ENCODE measurements at places on chromosomes 5 and 9.
A peak's percentile ranks its signal among the peaks of the same experiment; 100 is the strongest.

GRCh38 chr9:3045153-3045552 is 201.3 kb upstream of the PUM3 start:
- DNase-seq = no peak

- no peak for DNase-seq
Observed at GRCh38 chr5:128536254-128537220, 1.5 kb downstream of the FBN2 start.

- DNase-seq = no peak
Observed at GRCh38 chr9:131008909-131009618, at the start of gene LAMC3. Gene LAMC3, plus strand, starts transcription at chr9:131009174. Its CDS starts 41 bp downstream, at chr9:131009215.

GRCh38 chr5:133015466-133015865 is 10.9 kb downstream of the ZCCHC10 start:
- DNase-seq = no peak

DNA sequence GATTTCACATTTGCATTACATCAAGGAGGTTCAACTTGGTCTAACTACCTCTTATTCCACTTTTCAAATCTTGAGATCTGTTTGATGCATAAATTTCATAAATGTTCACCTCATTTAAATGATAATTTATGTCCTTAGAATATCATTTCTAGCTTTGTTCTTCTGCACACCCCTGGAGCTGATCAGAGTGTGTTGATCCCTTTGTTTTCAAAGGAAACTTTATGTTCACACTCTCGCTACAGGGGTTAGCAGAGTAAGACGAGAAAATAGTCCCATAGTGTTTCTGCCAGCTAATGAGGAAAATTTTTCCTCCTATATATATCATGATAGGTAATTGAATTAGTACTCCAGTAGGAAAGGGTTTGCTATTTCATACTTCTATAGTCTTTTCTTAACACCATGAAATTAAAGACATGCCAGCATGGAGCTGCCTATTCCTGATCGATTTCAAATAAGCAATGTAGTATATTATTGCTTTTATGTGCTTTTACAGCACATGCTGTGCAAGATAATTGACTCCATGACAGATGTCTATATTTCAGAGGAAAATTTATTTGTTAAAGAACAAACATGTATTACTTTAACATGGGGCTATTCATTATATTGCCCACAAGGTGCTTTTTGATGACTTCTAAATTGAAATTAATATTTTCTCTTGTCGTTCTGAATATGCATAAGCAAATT is 4.8 kb upstream of the PAM start:
- no peak for DNase-seq

- DNase-seq = no peak
Observed at GRCh38 chr5:77046416-77047073, 16.3 kb downstream of the AGGF1 start.

GRCh38 chr5:76383126-76383832 is 19.8 kb upstream of the IQGAP2 start:
- DNase-seq = no peak

GRCh38 chr5:74631081-74631953 is 9.2 kb downstream of the ENC1 start:
- DNase-seq = peak; percentile 68

DNA sequence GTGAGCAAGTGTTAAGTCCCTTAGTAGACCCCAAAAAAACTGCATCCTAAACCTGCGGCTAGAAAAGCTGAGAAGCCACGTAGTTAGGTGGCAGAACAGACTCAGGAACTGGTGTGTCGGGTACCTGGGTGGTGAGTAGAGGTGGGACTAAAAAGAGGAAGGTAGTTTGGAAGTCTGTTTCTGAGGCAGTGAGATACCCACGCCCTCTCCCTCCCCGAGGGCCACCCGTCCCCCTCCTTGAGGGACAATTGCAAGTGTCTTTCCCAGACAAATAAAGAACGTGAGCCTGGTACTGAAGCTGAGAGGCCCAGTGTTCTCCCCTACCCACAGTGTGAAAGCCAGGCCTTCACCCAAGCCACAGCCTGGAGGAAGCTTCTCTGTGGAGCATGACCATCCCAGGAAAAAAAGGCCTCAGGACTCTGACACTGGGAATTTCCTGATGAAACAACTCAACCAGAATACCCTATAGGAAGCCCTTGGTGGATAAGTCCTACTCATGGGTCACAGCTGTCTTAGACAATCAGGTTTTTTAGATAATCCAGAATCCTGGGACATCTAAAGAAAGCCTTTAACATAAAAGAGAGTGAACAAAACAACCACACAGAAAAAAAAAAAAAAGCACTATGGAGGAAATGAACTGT is 7.0 kb upstream of the CD74 start:
- DNase-seq = no peak

- no peak for DNase-seq
Observed at GRCh38 chr5:111384220-111384619, 128.1 kb downstream of the STARD4 start.

DNA sequence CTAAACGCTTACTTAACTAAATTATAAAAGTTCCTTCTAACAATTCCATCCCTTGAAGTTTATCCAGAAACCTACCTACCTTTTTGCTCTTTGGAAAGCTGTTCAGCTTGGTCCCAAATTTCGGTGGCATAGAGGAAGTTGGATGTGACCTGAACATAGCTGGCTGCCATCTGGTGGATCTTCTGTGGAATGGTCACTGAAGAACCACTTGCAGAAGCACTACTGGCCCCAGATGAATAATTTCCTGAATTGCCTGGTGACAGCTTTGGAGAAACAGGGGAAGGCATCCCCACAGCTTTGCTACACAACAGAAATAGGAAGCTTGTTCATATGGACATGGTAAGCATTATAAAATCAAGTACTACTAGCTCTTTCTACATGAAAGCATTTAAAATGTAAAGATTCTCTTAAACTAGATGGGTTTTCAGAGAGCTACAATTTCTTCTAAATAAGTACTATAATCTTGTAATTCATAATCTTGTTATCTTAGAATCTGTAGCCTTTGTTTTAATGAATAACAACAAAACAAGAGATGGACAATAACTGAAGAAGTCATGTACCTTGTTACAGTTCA is 9.9 kb downstream of the LEAP2 start:
- DNase-seq = peak; percentile 39

DNA sequence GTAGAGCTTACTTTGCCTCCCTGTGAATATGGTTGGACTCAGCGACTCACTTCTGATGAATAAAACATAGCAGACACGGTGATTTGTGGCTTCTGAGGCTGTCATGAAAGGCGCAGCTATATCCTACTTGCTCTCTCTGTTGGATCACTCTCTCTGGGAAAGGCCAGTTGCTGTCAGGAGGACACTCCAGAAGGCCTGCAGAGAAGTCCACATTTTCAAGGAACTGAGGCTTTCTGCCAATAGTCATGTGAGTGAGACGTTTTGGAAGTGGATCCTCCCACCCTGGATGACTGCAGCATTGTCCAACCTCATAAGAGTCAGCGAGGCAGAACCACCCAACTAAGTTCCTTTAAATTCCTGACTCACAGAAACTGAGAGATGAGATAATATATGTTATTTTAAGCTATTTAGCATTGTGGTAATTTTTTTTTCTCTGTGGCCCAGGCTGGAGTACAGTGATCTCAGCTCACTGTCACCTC is 156.0 kb upstream of the MAST4 start:
- DNase-seq = peak; percentile 19

DNA sequence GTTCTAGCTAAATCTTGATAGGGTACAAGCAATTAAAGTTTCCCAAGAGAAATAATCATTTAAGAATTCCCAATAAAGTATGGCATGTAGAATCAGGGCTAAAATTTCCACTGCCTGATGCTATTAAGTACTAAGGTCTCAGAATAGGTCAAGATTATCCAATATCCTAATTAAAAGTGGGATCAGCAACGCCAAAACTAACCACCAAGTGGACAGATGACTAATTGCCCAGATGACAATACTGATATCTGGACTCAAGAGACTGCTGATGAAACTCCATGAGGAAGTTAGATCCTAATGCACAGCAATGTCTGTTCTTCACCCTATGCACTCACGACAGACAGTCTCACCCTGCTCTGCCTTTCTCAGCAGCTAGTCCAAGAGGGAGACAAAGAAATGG is 14.3 kb downstream of the DEPDC1B start:
- no peak for DNase-seq

DNA sequence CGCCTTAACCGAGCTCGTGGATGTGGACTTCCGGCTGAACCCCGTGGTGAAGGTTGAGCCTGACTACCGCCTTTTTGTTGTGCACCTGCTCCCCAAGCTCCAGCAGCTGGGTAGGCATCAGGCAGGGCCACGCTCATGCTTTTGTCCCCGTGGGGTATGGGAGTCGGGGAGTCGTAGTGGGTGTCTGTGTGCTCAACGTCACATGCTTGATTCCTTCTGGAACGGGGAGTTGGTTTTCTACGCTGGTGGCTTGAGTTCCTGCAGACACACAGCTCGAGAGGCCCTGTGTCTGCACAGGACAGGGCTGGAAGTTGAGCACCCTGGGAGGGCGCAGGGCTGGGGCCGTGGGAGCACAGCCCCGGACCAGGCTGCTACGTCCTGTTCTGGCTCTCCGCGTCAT is 8.0 kb downstream of the CEP72 start:
- DNase-seq = no peak

DNA sequence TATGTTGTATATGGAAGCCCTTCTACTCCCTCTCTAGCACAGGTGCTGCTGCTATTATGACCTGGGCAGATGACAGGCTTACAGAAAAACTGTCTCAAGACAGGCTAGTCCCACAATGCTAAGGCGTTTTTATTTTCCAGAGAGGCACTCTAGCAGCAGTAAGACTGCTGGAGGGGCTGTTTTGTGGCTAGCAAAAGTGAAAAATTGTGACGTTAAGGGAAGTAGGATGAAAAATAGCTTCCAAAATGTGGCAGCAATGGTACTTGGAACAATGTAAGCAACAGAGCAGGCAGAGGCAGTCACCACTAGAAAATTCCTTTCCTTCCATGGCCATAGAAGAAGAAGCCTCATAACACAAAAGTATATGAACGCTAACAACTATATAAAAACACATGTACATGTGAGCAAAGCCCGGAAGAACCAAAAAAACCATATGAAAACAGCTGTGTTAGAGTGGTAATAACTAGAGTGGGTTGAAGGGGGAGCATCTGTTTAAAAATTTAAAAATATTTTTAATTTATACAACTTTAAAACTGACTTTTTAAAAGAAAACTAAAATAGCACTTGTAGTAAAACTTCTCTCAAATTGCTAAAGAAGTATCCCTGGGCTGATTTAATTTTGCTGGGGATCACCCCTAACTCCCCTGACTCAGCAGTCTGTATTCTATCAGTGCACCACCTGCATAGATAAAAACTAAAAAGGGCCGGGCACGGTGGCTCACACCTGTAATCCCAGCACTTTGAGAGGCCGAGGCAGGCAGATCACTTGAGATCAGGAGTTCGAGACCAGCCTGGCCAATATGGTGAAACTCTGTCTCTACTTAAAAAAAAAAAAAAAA is 30.6 kb downstream of the CLINT1 start:
- DNase-seq = no peak

GRCh38 chr5:36875051-36875789 is 1.3 kb upstream of the NIPBL start:
- DNase-seq = no peak

DNA sequence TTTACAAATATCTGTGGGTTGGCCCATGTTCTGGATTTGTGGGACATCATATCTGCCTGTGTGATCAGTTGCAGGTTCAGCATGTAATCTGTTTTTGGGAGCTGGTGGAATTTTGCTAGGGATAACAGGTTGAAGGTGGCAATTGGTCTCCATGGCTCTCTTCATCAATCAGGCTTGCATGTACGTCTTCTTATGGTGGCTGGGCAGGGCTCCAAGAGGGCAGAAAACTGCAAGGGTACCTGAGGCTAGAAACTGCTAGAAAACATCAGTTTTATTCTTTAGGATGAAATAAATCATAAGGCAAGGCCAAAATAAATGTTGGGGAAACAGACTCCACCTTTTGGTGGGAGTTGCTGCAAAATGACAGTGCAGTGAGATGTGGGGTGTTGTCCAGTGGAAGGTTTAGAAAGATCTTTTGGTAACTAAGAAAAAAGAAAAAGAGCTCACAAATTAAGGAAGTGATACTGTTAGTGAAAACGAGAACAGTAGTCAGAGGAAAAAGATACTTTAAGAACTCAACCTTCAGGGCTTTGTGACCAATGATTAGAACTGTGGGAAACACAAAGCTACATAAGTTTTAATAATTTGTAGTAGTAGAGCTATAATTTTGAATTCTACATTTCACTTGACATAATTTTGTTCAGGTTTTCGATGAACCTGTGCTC is 300.7 kb upstream of the IZUMO3 start:
- peak; percentile 8 for DNase-seq

GRCh38 chr5:9467199-9468059 is 78.4 kb downstream of the SEMA5A start:
- DNase-seq = no peak

DNA sequence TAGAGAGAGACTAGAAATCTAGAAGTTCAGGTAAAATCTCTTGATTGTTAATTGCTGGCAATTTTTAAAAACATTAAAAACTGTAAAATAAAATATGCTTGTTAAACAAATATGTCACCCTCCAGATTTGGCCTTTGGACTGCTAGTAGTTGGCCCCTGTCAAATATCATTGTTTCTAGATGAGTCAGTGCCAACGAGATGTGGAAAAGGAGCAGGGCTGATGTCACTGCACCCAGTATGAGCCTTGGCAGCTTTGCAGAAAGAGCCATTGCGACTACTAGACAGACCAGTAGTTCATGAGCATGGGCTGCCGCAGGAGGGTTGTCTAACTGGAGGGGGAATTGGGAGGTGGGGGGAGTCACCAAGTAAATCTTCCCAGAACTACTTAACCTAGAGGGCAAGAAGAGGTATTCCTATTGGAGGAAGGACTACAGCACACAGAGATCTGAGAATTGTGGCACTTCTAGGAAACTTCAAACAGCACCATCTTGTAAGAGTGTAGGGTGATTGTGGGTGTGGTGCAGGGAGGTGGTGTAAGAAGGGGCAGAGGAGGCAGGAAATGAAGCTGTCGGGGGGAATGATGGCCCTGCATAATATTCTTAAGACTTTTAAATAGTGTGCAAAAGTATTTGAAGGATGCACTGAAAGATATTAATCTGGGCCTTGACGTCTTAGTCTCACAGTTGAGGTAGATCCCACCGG is 7.1 kb upstream of the DOCK2 start:
- DNase-seq = no peak

DNA sequence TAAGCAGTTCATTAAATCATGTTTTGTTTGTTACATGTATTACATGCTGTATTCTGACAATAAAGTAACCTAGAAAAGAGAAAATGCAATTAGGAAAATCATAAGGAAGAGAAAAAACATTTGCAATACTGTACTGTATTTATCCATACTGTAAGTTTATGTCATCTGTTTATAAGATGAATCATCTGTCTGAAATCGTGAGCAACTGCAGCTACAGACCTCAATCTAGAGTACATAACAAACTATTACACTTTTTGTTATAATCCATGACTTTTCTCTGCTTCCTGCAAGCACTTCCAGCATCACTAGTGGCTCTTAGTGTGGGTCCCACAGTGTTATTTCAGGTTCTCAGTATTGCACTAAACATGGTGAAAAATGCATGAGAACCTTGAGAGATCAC is 144.4 kb upstream of the NR4A3 start:
- DNase-seq = no peak

GRCh38 chr5:32536246-32536645 is 49.1 kb upstream of the SUB1 start:
- DNase-seq = no peak

GRCh38 chr9:93126151-93126781 is 7.8 kb downstream of the NINJ1 start:
- DNase-seq = no peak

GRCh38 chr5:36722900-36723299 is 116.5 kb downstream of the SLC1A3 start:
- no peak for DNase-seq

GRCh38 chr5:137114529-137114928 is 384.6 kb downstream of the SPOCK1 start:
- DNase-seq = no peak

- DNase-seq = no peak
Observed at GRCh38 chr5:119179857-119180641, 109.2 kb downstream of the DMXL1 start.
